ENCODE measurements at places on chromosomes 11 and 22.
A peak's percentile ranks its signal among the peaks of the same experiment; 100 is the strongest.

GRCh38 chr11:106763501-106763900, 254.8 kb downstream of the GUCY1A2 start:
- ATAC-seq: no peak

DNA sequence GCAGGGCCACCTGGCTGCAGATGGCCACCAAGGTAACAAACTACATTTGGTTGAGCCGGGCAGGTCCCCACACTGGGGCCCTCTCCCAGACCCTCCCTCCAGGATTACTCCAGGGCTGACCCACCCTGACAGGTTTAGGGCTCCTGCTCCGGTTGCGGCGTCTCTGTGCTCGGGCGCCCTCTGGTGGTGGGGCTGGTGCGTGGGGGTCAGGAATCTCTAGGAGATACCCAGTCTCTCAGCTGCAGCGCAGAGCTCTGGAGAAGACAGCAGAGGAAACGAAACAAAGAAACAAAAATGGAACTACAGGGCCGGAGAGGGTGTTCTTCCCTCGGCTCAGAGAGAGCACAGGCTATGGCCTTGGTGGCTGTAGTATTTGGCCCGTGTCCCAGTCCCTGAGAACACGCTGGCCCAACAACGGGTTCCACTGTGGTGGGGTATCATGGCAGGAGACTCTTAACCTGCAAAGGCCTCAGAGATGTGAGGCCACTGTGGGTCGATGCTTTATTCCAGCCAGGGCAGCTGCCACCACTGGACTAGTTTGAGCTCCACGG, 2.4 kb downstream of the C11orf96 start:
- peak; percentile 14 for ATAC-seq

GRCh38 chr22:23831261-23831660, 7.5 kb downstream of the DERL3 start:
- no peak for ATAC-seq

- no peak for ATAC-seq
Measured at GRCh38 chr22:29531419-29531818, 22.1 kb downstream of the THOC5 start.

GRCh38 chr11:99148352-99148751, 127.6 kb downstream of the CNTN5 start:
- ATAC-seq: no peak

DNA sequence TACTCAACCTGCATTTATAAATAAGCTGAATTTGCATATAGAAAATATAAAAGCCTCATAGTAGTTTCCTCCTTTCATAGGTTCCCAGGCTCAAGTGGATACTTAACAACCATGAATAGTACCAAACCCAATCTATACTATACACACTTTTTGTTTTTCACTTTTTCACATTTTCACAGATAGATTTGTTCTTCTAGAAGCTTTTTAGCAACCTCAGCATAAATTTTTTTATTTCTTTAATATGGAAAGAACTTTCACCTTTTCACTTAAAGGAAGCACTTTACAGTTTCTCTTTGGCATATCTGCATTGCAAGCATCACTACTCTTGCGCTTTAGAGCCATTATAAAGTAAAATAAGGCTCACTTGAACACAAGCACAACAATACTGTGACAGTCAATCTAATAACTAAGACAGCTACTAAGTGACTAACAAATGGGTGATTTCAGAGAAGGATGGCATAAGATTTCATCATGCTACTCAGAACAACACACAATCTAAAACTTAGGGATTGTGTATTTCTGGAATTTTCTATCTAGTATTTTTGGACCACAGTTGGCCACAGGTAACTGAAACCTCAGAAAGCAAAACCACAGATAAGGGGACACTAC, 1063.6 kb downstream of the FAM181B start:
- no peak for ATAC-seq

DNA sequence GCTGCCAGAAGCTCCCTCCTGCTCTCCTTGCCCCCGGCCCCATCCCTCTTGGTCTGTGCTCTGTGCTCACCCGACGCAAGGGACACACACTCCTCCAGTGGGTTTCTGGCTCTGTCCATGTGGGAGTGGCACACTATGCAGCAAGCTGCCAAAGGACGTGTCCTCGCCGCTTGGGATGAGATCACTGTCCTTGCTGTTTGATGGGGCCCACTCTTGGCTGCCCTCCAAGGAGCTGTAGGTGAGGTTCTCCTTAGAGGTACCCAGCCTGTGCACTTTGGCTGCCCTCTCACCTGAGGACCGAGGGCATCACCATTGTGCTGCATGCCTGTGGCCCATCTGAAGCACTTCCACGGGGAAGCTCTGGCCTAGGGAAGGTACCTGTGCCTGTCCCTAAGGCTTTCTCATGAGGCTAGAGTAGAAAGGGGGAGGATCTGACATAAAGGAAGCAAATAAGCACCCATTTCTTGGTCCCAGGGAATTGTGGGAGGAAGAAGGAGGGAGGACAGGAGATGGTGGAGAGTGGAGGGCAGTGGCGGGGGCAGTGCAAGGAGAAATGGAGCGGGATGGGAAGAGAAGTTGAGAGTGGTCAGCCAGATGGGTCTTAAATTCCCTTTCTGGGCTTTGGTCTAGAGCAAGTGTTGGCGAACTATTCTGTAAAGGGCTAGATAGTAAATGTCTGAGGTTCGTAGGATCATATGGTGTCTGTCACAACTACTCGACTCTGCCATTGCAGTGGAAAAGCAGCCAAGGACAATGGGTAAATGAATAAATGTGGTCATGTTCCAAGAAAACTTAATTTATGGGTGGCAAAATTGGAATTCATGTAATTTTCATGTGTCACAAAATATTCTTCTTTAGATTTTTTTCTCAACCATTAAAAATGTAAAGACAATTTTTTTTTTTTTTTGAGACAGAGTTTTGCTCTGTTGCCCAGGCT, 47.0 kb upstream of the AMPD3 start:
- ATAC-seq: no peak

- ATAC-seq: no peak
Measured at GRCh38 chr22:19680911-19681862, 33.1 kb upstream of the SEPTIN5 start.

- no peak for ATAC-seq
Measured at GRCh38 chr11:118881228-118881627, 2.5 kb upstream of the CXCR5 start.

GRCh38 chr22:19970479-19971275, 29.1 kb upstream of the TXNRD2 start:
- peak; percentile 73 for ATAC-seq

DNA sequence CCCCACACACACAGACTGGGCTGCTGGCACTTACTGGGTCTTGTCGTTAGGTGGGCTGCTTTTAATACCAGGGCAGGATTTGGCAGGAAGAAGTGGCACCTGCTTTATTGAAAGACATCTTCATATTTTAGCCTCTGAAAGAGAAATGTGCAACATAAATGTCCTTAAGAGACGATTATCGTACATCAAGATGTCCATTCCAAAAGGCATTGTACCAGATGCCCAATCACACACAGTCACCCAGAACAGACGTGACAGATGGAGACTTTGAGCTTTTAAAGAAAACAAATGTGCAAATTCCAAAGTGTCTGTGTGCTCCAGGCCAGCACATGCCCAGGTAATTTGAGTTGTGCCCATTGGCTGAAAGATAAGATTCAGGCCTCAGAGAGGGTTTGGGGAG, 155.7 kb downstream of the RRAS2 start:
- ATAC-seq: no peak

DNA sequence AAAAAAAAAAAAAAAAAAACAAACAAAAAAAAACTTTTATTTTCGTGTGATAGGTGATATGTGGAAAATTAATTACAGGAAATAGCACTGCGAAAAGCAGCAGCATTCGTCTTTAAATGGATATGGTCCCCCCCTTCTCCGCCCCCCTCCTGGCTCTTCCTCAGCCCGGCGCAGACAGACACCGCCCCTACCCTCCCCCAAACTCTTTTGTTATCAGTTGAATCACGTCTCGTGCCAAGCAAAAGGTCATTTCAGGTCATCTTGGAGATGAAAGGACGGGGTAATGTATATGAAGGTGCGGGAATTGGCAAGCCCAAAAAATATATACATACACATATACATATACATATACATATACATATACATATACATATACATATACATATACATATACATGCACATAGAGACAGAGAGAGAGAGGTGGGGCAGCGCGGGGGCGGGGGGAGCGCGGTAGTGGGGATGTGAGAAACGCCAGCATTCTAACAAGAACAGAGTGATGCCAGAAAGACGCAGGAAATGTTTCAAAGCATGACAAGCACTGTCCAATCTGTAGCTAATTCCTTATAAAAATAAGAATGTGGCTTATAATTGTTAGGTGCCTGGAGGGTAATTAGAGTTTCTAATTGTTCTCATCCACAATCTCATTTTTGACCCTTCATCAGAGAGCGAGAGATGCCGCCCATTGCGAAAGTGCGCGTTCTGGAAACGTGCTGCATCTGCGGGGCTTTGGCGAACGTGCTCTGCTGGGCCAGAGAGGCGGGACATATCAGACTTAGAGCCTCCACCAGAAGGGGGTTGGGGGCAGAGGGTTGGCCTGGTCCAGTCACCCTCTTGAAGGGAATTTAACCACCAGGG, 214.5 kb upstream of the UBASH3B start:
- no peak for ATAC-seq

GRCh38 chr22:42945736-42946135, 69.2 kb downstream of the PACSIN2 start:
- ATAC-seq: no peak

GRCh38 chr11:203056-203944, 3.9 kb downstream of the BET1L start:
- ATAC-seq: no peak
